ENCODE measurements at places on chromosomes 2 and 18.

DNA sequence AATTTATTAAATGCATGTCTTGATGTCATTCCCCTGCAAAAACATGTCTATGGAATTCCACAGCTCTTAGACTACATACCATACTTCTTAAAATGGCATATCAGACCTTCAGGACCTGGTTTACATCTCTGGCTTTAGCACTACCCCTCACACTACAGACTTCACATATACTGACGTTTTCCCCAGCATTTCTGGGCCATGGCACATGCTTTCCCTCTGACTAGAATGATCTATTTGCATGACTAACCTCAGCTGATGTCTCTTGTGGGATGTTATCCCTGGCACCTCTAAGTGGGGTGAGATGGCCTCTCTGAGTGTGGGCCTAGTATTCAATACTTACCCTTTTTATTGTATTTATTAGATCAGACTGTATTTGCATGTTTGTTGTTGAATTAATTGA, 381.6 kb downstream of the ERBB4 start:
- DNase-seq, result no peak

- DNase-seq, result no peak
Measured at GRCh38 chr2:85514323-85514722, 24.6 kb upstream of the MAT2A start.

DNA sequence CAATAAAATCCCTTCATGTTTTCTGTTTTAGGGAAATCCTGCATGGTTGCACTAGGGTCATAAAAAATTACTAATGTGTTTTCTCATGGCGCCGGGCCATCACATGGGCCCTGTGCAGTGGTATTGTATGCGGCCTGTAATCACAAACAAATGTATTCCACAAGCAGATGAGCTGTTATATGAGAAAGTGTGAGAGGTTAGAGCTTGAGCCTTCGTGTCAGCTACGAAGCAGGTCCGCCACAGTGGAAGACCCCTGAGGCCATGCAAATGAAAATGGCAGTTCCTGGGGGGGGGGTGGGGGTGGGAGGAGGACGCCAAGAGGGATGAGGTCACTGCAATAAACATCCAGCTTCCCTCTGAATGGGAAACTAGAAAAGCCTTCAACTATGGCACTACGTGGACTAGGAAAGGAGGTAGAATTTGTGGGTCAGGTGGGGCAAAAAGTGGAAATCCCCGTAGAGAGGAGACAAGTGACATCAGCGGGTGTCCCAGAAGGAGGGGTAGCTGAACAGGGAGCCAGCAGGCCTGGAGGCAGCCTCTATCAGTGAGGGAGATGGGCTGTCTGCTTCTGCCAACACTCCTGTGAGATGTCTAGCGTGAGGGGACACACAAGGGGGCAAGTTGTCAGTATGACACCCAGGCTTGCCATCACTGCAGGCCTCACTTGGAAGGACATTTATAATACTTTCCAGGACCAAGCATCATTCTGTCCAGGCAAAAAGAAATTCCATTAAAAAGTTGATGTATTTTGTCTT, 130.3 kb upstream of the CTAGE1 start:
- DNase-seq, result no peak

DNA sequence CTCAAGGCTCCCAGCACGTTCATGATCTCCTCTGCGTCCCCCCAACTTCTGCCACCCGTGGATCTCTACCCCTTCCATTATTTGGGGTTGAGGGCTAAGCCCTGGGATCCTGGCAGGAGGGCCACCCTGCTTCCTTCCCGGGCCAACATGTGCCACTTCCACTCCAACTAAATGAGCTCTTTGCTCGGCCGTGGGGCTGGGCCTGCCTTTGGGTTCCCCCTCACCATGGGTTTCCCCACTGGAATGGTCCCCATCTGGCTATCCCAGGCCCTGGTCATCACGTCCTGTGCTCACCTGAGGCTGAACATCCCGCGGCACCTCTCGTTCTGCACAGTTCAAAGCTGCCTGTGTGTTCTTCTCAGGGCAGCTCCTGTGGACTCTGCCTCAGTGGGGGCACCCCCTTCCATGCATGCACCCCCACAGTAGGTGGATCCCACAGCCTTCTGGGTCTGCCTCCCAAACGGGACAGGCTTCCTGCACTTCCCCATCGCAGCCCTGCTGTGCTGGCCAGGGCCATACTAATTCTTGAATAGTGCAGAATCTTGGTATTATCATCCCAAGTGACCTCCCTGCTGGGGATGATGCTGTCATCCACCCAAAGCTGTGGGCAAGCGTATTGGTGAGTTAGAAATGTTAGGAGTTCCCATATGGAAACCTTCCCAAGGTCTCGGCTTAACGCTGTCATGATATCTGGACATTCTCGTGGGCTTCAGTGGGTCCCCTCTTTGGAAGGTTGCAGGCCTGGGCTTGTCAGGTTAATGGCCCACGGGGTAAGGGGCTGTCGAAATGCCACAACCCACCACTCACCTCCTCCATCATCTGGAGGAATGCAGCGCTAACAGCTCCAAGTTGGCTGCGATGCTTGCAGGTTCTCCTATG, 150.5 kb upstream of the TWIST2 start:
- no peak for DNase-seq

DNA sequence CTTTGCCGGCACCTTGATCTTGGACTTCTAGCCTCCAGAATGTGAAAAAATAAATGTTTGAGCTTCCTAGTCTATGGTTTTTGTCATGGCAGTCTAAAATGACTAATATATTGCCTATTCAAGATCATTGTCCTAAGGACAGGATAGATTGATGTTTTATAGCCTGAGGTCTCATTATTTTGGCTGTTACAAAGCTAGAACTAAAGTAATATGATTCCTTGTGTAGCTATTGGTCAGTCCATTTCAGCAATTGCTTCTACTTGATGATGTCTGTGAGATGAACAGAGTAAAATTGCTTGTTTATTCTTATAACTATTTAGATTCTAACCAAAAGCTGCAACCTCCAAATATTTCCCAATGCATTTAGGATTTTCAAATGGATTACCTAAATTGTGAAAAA, 145.0 kb downstream of the HRH4 start:
- no peak for DNase-seq

DNA sequence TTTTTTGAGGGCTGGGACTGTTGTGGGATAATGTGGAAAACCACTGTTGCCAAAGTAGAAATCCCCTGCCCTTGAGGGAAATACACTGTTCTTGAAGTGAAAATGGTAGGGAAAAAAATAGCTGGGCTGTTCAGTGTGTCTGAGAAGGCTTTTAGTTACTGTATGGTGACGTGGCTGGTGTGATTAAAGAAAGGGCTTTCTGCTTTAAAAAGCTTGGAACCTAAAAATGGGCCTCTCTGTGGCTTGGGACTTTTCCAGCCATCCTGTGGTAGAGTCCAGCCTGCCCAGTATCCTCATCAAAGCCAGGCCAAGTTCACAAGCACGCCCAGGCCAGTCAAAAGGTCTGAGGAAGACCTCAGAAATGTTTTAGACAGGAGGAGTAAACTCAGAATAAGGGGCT, 6.8 kb downstream of the MGAT5 start:
- DNase-seq, result no peak

Data from stimulated activated CD8-positive, alpha-beta memory T cell treated with anti-CD3 and anti-CD28 coated beads, Interleukin-15, amount 100 ng/mL, for 1 hour (primary cell).